ENCODE measurements at places on chromosomes 11 and 22.
A peak's percentile ranks its signal among the peaks of the same experiment; 100 is the strongest.

GRCh38 chr11:130062026-130062425 lies 7.7 kb upstream of the APLP2 start:
- no peak for DNase-seq

DNA sequence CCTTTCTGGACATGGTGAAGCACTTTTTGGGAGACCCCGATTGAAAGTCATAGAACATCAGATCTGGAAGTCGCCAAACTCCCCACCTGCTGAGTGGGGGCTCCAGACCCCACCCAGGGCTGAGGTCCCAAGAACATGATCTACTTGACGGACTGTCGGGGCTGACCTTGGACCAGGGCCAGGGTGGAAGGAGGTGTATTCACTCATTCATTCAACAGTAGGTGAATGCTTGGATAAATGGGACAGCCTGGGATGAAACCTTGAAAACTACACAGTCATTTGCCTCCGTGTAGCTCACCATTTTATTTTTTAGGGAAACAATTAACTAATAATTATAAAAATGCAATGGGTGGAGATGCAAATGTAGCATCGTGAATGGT lies 629.0 kb downstream of the BRD1 start:
- DNase-seq: no peak

DNA sequence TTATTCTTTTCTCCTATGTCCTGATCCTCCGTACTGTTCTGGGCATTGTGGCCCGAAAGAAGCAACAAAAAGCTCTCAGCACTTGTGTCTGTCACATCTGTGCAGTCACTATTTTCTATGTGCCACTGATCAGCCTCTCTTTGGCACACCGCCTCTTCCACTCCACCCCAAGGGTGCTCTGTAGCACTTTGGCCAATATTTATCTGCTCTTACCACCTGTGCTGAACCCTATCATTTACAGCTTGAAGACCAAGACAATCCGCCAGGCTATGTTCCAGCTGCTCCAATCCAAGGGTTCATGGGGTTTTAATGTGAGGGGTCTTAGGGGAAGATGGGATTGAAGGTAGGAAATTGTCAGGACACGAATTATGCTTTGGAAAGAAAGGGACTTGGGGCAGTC lies 843 bp downstream of the OR51T1 start:
- no peak for DNase-seq

DNA sequence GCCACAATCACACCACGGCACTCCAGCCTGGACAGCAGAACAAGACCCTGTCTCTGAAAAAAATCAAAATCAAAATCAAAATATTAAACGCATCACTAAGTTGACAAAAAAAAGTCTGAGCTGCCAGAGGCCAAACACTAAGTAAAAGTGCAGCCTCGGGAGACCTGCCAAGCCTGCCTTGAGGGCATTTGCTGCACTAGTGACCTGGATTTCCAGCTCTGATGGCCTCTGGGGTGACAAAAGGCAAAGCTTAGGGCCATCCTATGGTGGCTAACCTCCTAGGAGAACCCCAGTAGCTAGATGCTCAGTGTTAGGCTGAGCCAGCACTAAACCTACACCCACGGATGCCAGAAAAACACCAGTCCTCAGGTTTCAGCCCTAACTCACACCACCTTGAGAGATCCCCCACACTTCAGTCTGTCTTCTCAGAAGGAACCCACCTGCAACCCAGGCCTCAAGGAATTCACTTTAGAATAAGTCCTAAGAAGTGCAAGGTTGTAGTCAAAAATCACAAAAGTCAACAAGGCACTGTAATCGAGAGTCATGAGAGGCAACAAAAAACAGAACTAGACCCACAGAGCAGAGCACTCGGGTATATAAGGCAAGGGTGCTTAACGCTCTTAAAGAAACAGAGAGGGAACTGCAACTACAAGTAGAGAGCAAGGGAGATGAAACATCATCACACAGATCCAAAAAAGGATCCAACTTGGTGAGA lies 28.6 kb downstream of the GNB1L start:
- no peak for DNase-seq

DNA sequence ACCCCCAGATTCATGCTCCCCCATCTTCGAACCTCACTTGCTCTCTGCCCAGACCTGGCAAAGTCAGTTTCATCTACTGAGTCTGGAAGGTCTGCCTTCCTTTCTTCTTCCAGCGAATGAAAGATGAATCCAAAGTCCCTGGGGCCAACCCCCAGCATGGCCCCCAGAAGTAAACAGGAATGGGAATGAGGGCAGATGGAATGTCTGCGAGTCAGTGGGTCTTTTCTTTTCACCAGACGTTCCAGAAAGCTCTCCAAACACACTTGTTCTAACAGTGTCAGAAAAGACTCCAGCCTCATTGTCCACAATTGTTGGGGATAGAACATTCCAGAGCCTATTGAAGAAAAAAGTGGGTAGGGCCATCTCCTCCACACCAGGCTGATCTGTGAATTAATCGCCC lies 28.6 kb downstream of the RIBC2 start:
- no peak for DNase-seq

- no peak for DNase-seq
These were observed 72.0 kb downstream of the MICAL3 start for GRCh38 chr22:17952273-17952801.

DNA sequence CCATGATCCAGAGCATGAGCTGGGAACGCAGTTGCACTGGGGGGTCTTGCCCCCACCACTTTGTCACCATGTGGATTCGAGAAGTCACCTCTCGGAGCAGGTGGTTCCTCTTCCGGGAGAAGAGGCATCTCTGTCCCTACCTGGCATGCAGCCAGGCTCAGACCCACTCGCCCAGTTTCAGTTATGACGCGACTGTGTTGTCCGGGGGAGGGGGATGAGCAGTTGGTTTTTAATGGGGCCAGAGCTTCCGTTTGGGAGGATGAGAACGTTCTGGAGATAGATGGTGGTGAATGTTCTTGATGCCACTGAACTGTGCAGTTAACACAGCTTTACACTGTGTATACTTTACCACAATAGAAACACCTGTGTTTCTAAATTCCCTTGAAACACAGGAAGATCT lies 41.5 kb downstream of the DHCR7 start:
- DNase-seq: no peak

DNA sequence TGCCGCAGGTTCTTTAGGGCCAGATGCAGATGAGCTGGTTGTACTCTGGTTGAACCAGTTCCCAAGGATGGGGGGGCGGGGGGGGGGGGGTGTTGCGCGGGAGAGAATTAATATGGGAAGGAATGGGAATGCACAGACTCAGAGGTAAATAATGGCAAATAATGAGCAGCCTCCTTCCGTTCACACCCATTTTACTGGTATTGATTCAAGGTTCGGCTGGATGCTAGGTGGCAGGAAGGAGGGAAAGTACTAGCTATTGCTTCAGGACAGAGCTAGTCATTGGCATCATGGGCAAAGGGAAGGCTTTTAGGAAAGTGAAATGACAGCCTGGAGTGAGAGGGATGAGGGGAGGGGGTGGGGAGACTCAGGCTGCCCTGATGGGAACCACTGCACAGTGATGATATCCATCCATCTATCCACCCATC lies at the start of gene VSTM5:
TSS of gene VSTM5 (minus strand) at position 25 of the 425 bp plus-strand sequence. CDS start 116 bp downstream, outside the sequence.
- DNase-seq: no peak

DNA sequence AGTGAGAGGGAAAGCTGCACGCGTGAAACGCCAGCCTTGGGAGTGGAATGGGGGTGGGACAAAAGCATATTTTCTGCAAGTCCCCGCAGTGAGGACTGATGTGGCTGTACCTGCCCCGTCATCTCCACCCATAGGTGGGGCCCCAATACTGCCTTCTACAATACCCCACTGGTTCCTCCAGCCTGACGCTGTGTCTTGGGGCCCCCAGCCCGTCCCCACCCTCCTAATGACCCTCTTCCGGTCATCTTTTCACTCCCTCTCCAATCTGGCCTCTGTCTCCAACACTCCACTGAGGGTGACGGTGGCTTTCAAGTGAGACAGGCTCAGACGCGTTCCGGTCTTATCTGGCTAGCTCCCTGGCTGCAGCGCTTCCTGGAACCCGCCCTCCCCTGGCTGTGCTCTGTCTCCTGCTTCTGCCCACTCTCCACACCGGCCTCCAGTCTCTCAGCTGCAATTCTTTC lies 104.2 kb downstream of the MICAL3 start:
- no peak for DNase-seq

DNA sequence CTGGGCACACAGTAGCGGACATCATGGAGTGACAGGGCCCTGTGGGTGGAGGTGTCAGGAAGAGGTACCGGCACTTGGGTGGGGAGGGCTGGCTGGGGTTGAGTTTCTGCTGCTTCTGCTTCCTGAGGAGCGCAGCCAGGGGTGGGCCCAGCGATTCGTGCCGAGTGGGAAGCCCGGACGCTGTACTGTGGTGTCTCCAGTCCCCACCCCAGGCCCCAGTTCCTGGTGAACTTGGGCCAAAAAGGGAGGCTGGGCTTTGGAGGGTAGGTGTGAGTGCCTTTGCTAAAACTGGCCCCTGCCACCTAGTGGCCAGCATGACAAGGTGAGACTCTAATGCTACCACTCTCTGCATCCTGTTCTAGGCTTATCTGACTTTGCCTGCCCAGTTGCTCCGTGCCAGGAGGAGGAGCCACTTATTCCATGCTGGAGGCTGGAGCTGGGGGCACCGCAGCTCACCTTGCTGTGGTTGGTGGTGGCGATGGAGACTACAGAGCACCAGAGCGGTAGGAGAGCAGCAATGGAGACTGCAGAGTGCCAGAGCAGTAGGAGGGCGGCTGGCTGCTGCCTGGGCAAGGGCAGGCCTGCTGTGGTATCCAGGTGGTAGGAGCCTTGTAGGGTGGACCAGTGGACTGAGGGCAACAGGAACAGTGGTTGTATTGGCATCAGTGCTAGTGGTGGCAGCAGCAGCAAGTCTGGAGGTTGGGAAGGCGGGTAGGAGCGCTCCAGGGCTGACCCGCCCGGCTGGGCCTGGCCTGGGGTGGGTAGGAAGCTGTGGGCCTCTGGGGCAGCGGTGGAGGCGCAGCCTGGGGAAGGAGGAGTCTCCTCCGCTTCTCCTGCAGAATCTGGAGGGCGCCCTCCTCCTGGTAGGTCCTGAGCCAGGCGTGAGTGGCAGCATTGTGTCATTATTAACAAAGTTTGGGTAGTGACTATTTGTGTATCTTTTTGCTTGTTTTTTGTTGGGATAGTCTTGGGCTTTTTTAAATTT lies 2.2 kb upstream of the RFPL2 start:
- DNase-seq: no peak

- DNase-seq: no peak
These were observed 13.5 kb downstream of the OAF start for GRCh38 chr11:120224361-120224760.

- DNase-seq: no peak
These were observed 9.5 kb upstream of the OR5B12 start for GRCh38 chr11:58451585-58451984.

DNA sequence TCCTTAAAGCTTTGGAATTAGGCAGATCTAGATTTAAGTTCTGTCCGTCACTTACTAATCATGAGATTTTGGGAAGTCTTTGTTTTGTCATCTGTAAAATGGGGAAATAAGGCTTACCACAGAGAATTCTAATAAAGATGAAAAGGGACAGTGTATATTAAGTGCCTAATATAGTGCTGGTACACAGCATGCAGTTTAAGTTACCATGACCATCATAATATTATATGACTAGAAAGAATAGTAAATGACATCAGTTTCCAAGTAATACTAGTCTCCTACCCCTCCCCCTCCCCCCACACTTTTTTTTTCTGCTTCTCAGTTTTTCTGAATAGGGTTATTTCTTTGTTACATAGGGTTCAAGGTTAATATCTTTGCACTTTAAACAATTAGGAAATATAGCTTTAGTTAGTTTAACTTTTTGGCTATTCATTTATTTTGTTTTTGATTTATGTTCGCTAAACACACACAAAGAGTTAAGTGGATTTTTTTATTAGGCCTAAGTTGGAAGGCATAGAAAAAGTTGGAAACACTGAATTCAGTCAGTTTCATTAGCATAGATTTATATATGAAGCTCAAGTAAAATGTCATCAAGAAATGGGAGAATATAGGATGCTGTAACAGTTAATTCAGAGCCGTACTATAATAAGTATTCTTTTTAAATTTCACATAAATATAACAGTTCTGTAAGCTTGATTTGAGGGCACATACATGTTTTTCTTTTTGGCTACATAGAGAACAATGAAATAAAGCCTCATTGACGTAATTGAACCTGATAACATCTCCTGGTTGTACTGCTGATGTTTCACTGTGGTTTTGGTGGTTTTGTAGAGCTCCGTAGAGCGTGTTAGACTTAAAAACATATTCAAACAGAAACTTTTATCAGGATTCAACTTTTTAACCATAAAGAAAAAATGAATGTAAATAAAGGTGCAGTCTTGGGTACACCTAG lies 121.2 kb downstream of the PDE3B start:
- peak; percentile 16 for DNase-seq

GRCh38 chr11:121909596-121909995 lies 206.4 kb downstream of the BLID start:
- no peak for DNase-seq

GRCh38 chr11:113814181-113814580 lies 34.6 kb downstream of the CLDN25 start:
- no peak for DNase-seq

GRCh38 chr11:83140691-83141455 lies 16.1 kb upstream of the PCF11 start:
- DNase-seq: peak; percentile 34

GRCh38 chr11:1504138-1504537 lies 17.6 kb upstream of the MOB2 start:
- DNase-seq: no peak

- DNase-seq: no peak
These were observed 33.4 kb upstream of the MICAL2 start for GRCh38 chr11:12076840-12077534.

DNA sequence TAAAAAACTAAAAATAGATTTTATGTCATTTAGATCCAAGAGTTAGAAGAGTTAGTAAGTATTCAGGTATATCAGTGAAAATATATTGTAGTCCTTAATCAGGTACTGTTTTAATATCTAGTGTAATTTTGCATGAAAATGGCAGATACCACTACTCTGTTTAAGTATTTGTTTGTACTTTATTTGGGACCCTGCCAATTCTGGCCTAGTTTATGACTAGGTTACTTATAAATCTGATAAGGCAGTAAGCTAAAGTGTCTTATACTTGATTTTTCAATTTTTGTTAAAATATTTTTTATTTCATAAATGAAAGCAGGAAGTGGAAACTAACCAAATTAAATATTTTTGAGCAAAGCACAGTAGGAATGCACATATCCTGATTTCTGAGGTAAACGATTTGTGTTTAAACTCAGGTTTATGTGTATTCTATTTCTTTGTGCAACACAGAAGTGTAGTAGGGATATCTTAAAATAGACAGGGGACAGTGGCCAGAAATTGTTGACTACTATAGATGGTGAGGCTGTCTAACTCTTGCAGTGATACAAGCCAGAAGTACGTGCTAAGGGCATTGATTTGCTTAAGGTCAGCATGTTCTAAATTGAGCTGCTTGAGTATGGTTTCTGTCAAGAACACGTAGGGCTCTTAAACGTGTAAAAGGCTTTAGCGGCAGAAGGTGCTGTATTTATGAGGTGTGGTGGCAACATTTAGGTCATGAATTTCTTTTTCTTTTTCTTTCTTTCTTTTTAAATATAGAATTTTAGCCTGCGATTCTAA lies 34.0 kb downstream of the HIPK3 start:
- DNase-seq: no peak

DNA sequence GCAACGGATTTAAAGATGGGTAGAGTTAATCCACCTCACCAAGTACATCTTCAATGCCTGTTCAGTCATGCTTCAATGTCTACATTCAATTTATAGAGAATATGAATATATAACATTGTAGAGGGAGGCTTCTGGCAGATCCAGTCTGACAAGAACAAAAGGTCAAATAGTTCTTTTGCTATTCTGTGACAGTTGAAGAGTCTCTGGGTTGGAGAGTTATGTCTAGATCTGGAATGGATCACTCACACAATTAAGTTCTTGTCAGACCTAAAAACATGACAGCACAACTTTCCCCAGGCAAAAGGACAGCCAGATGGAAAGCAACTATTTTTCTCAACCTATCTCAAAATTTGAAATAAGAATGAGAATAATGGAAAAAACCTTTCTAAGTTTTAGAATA lies 15.3 kb upstream of the GAB2 start:
- DNase-seq: no peak

Data from GM19239 (cell line).